ENCODE measurements at places on chromosomes 16 and 17.

DNA sequence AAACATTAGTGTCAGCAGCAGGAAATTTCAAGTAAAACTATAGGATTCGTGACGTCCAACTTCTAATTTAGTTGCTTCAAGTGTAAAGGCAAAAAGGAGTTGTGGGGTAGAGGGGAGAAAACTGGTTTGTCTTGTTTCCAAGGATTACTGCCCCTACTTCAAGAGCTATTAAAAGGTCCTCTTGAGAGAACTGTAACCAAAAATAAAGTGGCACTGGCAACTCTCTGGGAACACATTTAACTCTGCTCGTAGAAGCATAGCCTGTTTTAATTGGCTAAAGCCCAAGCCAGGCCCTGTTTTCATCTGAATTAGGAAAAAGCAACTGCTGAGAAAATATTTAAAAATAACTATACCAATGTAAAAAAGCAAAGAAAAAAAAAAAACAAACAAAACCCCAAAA is 51.8 kb upstream of the AKAP1 start:
- peaks cover 29% of the 10 kb centered on the region for H3K4me1 ChIP-seq
- peak; percentile 84 for DNase-seq
- H3K36me3 ChIP-seq = no peaks in the 10 kb centered on the region
- H3K27ac ChIP-seq = peak overlapping the region; percentile 86
- H3K4me3 ChIP-seq = no peak overlapping the region

DNA sequence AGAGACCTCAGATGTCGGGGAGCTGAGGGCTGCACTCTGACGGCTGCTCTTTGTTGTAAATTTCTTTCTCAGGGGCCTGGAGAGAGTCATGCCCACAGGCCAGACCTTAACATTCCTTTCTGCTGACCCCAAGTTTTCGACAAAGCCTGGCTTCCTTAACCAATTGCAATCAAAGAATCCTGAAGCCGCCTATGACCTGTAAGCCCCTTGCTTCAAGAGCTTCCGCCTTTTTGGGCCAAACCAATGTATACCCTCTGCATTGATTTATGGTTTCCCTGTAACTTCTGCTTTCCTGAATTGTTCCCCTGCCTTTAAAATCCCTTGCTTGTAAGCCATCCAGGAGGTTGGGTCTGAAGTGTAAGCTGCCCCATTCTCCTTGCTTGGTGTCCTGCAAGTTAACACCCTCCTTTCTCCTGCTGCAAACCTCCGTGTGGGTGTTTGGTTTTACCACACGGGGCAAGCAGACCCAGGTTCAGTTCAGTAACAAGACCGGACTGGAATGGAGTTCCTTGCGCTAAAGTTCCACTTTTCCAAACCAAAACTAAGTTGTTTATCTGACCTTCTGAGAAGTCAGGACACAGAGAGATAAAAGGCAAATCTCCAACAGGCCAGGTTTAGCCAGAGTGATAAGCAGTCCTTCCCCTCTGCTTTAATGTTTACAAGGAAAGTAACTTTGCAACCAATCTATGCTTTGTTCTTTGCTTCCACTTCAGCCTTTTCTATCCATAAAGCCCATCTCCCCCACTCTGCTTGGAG is 141.6 kb downstream of the KCNJ12 start:
- no peaks in the 10 kb centered on the region for H3K4me1 ChIP-seq
- no peaks in the 10 kb centered on the region for H3K27me3 ChIP-seq
- H3K36me3 ChIP-seq = no peaks in the 10 kb centered on the region

GRCh38 chr16:10552998-10553491 is 27.4 kb downstream of the EMP2 start:
- H3K27ac ChIP-seq = peak overlapping the region; percentile 20
- peaks cover 51% of the 10 kb centered on the region for H3K4me1 ChIP-seq
- no peaks in the 10 kb centered on the region for H3K27me3 ChIP-seq
- H3K36me3 ChIP-seq = peaks cover under 1% of the 10 kb centered on the region

DNA sequence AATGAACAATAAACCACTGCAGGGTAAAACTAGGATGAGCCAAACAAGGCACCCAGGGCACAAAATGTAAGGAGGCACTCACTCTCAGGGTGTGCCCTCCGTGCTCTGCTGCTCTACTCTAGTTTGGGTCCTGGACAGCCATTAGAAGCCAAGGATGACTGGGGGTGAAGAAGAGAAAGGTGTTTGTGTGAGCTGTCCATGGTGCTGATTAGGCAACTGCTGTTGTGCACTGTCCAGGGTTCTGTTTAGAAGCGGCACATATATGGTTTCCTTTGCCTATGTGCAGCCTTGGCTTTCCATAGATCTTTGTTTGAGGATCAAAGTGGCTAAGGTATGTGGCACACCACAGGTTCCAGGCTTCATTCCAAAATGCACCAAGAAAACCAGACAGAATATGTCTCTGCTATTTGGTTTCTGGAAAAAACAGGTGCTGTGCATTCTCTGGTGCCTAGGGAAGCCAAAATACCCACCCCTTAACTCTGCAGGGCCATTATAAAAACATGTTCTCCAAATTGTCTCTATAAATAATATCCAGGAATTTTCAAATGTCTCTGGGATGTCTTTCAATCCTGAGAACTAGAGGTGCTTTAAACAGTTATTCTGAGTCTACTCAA is 123.5 kb downstream of the CBLN1 start:
- H3K4me3 ChIP-seq = no peak overlapping the region
- no peak for DNase-seq
- no peak overlapping the region for H3K27ac ChIP-seq
- no peaks in the 10 kb centered on the region for H3K4me1 ChIP-seq
- no peaks in the 10 kb centered on the region for H3K36me3 ChIP-seq

GRCh38 chr17:65433592-65433991 is 127.9 kb downstream of the AXIN2 start:
- H3K4me3 ChIP-seq = no peak overlapping the region
- H3K36me3 ChIP-seq = no peaks in the 10 kb centered on the region
- no peaks in the 10 kb centered on the region for H3K4me1 ChIP-seq

DNA sequence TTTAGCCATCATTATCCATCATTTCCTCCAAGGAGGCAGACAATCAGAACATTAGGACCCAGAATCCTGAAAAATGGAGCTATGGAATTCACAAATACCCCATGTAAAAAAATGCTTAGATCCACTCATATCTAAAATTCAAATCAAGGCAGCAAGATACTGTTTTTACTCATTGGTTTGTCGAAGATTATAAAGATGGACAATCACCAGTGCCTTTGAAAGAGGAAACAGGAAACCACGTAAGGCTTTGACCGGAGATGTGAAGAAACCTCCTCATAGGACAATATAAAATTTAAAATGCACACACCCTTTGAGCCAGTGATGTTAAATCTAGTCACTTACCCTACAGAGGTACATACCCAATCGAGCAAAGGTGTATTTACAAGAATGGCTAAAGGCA is 130.0 kb downstream of the XYLT1 start:
- H3K36me3 ChIP-seq = no peaks in the 10 kb centered on the region
- H3K27ac ChIP-seq = peak overlapping the region; percentile 45
- no peak for DNase-seq

DNA sequence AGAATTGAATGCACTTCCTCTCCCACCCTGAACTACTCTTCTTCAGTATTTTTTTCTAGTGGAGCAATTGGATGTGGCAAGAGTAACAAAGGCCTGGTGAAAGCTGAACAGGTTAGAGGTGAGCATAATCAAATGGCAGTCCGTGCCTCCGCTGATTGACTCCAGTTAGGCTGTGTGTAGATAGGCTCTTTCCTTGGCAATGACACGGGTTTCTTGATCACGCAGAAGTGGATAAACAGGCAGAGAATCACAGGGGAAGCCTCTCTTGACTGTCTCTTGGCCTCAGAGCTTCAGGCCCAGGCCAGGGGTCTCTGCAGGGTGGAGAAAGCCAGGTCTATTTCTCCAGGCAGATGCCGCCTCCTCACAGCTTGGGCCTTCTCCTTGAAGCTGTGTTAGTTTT is 4.2 kb downstream of the CD300LB start:
- no peak overlapping the region for H3K4me3 ChIP-seq
- H3K4me1 ChIP-seq = no peaks in the 10 kb centered on the region
- no peak overlapping the region for H3K27ac ChIP-seq
- no peaks in the 10 kb centered on the region for H3K27me3 ChIP-seq
- H3K36me3 ChIP-seq = no peaks in the 10 kb centered on the region

GRCh38 chr16:28569021-28569420 is 15.3 kb downstream of the SGF29 start:
- H3K36me3 ChIP-seq = peaks cover 17% of the 10 kb centered on the region
- H3K4me1 ChIP-seq = peaks cover 14% of the 10 kb centered on the region
- DNase-seq = no peak
- no peak overlapping the region for H3K27ac ChIP-seq
- no peak overlapping the region for H3K4me3 ChIP-seq

GRCh38 chr17:7313890-7314718 is 1.1 kb downstream of the GPS2 start:
- peaks cover 46% of the 10 kb centered on the region for H3K4me1 ChIP-seq
- H3K4me3 ChIP-seq = peak overlapping the region; percentile 94

GRCh38 chr17:79830763-79831264 is 8.4 kb downstream of the CBX4 start:
- no peak overlapping the region for H3K4me3 ChIP-seq
- peaks cover 23% of the 10 kb centered on the region for H3K36me3 ChIP-seq
- peaks cover 73% of the 10 kb centered on the region for H3K4me1 ChIP-seq
- H3K27me3 ChIP-seq = peaks cover 12% of the 10 kb centered on the region

DNA sequence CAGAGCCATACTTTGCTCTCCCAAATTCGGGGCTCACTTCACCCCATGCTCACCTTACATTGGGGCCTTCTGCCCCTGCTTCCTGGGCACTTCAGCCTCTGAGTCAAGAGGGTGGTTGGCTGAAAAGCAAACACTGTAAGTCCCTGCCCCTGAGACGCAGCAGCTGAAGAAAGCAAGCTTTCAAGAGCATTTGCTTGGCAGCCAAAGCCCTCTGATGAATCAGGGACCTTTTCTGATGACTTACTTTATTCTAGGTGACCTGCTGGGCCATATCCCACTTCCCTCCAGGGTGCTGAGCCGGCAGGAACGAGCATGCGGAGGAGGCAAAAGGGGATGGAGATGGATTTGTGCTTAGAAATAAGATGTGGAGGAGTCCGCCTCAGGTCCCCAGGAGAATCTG is 147.0 kb upstream of the TNRC6C start:
- no peaks in the 10 kb centered on the region for H3K36me3 ChIP-seq
- DNase-seq = no peak
- H3K4me1 ChIP-seq = peaks cover 14% of the 10 kb centered on the region
- no peaks in the 10 kb centered on the region for H3K27me3 ChIP-seq
- H3K27ac ChIP-seq = no peak overlapping the region
- no peak overlapping the region for H3K4me3 ChIP-seq

GRCh38 chr16:3509470-3509928 is 8.7 kb downstream of the CLUAP1 start:
- no peaks in the 10 kb centered on the region for H3K27me3 ChIP-seq
- H3K4me1 ChIP-seq = no peaks in the 10 kb centered on the region
- H3K4me3 ChIP-seq = no peak overlapping the region
- no peak overlapping the region for H3K27ac ChIP-seq

DNA sequence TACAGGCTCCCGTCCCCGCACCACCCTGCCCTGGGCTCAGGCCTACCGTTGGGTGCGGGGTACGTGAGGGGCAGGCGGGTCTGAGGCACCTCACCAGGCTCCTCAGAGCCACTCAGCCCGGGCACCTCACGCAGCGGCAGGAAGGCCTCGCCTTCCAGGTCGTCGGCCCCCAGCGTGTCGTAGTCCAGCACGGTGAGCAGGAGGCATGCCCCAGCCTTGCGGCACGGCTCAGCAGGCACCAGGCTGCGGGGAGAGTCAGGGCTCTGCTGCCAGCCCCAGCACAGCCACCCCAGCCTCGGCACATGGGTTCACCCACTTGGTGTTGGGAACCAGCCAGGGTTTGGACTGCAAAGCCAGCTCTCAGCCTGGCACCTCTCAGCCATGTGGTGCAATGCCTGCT is 15.5 kb downstream of the UNC13D start:
- no peaks in the 10 kb centered on the region for H3K27me3 ChIP-seq
- no peak for DNase-seq
- no peak overlapping the region for H3K4me3 ChIP-seq
- peaks cover 21% of the 10 kb centered on the region for H3K4me1 ChIP-seq
